CD4-positive, alpha-beta T cell treated with Interleukin-6 for 4 hours (primary cell): ENCODE measurements at places on chromosomes 6 and 20.

- no peak for DNase-seq
These were observed 12.0 kb downstream of the PLAGL2 start for GRCh38 chr20:32195581-32195980.

DNA sequence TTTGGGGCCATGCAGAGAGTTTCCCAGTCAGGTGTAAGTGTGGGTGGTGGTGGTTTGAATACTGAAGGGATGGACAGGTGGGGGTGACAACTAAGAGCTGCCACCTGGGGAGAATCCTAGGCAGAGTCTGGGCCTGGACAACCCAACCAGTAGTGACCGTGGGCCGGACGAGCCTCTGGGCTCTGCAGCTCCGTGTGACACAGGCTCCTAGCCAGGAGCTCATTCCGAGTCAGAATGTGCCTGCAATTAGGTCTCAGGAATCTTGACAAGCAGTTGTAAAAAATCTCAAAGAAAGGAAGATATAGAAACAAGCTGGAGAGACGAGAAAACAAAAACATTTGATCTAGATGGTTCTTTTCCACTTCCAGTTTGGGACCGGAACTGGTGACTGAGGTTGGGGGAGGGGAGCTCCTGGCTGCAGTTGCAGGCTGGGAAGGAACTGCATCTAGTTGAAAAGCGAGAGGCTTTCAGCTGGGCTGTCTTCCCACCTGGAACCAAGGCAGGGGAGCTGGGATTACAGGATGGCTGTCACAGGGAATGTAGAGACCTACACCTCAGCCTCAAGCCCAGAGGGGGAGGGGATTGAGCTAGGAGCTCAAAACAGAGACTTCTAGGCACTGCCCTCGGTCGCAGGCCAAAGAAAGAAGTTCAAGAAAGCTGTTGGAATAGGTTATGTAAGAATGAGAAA lies 156.9 kb downstream of the PAX1 start:
- no peak for DNase-seq

- DNase-seq, result no peak
These were observed 52.3 kb downstream of the UQCC1 start for GRCh38 chr20:35359335-35359950.

- no peak for DNase-seq
These were observed 32.7 kb downstream of the CENPW start for GRCh38 chr6:126372626-126373025.

GRCh38 chr20:10670501-10671220 lies 3.1 kb downstream of the JAG1 start:
- no peak for DNase-seq

- DNase-seq, result no peak
These were observed 187.8 kb downstream of the SYNDIG1 start for GRCh38 chr20:24657196-24657595.

DNA sequence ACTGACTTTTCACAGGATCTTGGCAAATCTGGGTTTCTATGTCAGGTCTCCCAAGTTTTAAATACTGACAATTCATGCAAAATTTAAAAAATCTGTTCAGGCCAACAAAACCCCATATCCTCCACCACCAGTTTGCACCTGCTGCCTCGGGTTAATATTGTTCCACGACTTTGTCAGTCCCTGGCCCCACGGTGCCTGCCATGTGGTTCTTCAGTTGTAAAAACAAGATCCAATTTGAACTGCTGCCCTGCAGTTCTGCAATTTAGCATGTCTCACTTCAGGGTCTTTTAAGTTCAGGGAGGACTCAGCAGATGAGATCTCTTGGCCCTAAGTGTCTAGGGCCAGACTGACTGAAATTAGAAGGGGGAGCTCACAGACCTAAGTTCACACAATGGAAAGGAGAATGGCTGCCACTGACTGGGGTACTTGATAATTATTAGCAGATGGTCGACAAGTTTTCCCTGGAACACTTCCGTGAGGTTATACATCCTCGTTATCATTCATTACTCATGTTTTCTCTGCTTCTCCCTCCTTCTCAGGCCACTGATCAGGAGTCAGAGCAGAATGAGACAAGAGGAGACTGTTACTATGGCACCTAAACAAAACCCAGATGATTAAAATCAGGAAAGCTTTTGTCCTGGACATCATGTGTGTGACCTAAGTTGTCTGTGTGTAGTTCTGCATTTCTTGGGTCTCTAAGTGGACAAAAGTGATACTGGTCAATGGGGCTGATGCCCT lies 223.6 kb downstream of the KIF16B start:
- no peak for DNase-seq

DNA sequence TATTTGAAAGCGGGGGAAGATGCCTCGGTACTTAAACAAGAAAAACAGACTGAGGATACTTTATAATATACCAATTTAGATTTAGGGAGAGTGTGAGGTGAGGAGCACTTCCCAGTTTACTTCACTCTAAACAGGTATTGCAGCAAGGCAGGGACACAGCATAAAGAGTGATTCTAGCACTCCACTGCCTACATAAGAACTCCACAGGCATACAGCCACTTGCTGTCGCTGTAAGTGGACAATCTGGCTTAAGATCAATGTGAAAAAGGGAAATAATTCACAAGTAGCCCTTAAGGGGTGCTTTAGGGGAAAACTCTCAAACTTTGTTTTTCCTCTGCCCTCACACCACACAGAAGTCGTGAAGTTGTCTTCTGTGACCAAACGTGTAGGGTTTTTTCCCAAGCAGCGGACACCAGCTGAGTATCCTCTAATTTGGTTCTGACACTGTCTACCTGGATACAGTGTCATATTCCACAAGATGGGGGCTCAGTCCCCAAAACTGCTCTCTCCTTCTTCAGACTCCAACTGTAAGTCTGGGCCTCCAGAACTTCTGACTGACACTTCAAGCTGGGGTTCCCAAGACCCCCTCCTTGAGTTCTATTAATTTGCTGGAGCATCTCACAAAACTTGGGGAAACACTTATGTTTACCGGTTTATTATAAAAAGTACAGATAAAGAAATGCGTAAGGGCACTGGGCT lies 9.3 kb downstream of the ADNP start:
- DNase-seq, result no peak

DNA sequence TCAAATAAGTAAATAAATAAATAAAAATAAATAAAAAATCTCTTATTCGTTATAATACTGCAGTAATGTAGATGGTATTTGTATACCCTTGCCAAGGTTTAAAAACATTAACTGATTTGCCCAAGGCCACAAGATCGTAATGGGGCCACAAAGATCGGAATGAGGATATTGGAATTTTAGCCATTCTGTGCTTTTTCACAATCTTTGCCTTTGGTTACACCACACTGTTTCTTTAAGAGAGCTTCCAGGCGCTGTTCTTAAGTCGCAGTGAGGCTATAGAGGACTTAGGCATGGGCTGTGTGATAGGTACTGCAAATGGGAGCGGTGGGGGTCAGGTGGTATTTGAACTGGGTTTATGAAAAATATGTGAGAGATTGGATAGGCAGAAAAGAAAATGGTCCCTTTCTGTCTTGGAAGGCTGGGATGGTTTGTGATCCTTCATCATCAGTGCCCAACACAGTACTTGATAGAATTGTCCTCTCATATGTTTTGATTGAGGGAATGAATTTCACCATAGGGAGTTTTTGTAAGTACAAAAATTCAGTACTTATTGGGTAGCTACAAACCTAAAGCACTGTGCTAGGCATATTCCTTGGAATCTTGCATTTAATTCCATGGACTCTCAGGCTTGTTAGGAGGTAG lies 1.4 kb downstream of the NUS1 start:
- no peak for DNase-seq

- DNase-seq, result no peak
These were observed 44.7 kb upstream of the ECI2 start for GRCh38 chr6:4179960-4180651.
